Stimulated activated CD8-positive, alpha-beta memory T cell treated with anti-CD3 and anti-CD28 coated beads, Interleukin-2, amount 100 ng/mL, for 48 hours (primary cell): ENCODE measurements at places on chromosomes 2 and 18.

DNA sequence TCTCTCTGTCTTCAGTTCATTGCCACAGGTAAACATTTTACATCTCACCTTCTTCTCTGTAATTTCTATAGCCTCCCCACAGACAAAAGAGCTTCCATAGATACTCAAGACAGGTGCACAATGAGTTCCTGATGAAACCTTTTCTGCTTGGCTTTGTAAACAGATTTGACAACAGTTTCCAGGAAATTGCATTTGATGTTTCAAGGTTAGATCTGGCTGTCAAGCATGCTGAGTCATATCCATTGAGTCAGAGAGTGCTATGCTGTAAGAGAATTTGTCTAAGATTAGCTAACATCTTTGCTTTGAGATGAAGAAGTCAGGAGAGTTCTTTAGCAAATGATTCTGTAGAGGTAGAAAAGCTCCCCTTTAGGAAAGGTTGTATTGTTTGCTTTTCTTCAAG lies 40.6 kb upstream of the MAP2 start:
- DNase-seq, result no peak

- no peak for DNase-seq
Observed at GRCh38 chr2:168766600-168766999, 35.8 kb upstream of the NOSTRIN start.

GRCh38 chr2:188713961-188714360 lies 260.2 kb upstream of the COL3A1 start:
- no peak for DNase-seq

DNA sequence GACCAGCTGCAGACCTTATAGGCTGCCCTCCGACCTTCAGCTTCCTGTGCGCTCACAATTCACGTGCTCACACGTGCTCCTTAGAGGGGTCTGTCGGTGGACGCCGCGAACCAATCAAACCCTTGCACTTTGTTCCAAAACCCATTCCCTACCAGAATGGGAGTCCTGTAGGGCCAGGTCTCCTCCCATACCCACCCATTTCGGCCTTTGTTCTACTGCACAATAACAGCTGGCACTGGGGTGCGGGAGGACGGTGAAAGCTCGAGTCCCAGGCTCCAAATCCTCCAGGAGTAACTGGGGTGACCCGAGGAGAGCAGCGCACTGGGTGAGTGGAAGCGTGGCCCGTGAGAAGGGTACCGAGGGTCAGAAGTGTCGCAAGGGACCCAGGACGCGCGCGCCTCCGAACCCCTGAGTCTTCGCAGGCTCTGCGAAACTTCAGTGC lies 13.0 kb downstream of the SIX3 start:
- no peak for DNase-seq

DNA sequence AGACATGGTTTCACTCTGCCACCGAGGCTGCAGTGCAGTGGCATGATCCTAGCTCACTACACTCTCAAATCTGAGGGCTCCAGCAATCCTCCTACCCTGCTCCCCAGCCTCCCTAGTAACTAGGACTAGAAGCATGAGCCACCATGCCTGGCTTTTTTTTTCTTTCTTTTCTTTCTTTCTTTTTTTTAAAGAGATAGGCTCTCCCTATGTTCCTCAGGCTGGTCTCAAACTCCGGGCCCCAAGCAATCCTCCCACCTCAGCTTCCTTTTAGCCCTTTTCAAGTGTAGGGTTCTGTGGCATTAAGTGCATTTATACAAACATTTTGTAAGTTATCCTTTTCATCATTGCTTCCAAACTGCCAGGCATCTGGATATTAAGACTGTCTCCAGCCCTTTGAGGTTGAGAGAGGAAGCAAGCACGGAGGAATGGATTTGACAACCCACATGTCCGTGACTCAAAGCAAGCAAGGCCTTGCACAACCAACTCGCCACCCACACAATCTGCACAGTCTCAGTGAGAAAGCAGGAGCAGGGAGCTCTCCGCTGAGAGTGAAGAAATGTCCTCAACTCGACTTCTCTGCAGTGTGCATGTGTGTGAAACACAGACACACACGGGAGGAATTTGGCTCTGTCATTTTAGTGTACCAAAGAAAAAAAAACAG lies 65.6 kb downstream of the ATP8B1 start:
- no peak for DNase-seq

GRCh38 chr2:230254152-230254881 lies 28.8 kb downstream of the SP140 start:
- DNase-seq, result no peak

- no peak for DNase-seq
Observed at GRCh38 chr2:18119883-18120282, 241.4 kb downstream of the KCNS3 start.

DNA sequence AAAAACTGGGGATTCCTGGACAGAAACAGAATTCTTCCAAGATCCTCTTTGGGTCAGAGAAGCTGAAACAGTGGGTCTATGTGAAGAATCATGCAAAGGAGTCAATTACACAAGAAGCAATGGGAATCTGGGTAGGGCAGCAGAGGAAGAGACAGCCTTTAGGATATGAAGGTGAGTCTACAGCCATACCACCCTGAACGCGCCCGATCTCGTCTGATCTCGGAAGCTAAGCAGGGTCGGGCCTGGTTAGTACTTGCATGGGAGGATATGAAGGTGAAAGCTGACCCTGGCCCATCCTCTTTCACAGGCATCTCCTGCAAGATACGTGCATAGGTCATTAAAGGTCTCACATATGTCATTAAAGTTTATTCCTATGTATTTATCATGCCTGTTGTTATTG lies 1080.9 kb upstream of the FANCL start:
- no peak for DNase-seq

- DNase-seq, result no peak
Observed at GRCh38 chr2:187493877-187494568, 46.0 kb upstream of the CALCRL start.

DNA sequence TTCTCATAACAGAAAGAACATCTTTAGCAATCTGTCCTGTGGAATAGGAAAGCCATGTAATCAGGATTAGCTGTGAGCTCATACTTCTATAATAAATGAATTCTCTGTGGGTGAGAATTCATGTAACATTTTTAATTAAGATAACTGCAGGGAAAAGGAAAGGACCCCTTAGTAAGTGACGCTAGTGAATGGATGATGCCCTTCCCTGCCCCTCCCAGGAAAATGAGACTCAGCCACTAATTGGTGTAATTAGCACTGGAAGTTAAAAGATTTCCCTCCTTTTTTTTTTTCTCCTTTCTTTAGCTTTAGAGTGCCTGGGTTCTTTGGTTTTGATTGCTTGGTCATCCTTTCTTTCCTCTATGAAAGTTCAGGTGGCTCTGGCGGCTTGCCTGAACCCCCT lies 90.3 kb downstream of the VWA3B start:
- no peak for DNase-seq

DNA sequence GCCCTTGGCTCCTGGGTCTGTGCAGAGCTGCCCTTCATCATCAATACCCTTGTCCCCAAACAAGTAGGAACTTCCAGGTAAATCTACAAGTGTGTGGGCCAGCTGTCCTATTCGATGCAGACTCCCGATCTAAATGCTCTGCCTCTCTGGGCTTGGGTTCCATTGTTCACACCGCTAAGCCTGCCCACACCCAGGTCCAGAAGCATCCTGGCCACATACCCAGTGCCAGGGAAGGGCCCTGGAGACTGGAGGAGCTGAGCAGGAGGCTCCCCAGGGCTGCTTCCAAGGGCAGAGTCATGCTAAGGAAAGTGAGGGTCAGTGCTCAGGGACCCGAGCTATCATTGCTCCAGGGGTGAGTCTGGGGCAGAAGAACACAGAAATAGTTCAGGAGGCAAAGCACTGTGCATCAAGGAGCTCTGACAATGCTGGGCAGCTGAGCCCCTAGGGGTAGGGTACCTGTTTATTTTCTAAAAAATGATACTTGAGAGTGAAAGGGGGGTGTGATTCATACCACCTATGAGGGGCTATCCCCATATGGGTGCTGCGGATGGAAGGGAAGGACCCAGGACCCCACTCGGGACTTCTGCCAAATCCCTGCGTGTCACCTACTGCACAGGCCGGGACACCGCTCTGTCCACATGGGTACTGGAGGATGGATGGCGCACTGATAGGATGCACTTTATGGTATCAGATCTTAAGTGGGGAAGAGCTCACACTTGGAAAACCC lies 25.8 kb upstream of the TWIST2 start:
- DNase-seq, result no peak

DNA sequence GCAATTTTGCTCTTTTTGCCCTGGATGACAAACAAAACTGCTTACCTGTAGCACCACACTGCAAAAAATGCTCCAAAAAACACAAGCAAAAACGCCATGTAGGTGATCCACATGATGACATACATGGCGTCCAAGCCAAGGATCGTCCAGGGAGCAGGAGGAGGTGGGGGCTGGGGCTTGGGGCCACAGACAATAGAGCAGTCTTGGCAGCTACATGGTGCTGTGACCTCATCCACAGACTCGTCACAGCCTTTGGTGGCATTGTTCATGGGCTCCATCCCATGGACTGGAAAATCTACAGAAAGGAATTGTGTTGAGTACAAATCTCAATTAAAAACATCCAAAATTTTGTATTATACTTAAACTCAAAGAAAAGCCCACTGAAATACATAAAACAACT lies 26.1 kb downstream of the NPC1 start:
- DNase-seq, result no peak

DNA sequence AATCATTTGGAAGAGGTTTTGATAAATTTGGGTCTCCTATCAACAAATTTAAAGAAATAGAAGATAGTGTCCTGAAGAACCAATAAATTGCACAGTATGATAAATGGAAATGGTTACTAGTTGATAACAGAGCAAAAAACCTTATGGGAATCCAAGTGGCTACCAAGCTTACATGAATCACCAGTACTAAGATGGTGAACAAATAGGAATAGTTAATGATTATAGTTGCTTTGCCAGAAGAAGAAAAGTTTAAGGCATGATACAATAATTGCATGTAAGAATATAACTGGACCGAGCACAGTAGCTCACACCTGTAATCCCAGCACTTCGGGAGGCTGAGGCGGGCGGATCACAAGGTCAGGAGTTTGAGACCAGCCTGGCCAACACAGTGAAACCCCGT lies 19.6 kb upstream of the INO80D start:
- DNase-seq, result no peak

DNA sequence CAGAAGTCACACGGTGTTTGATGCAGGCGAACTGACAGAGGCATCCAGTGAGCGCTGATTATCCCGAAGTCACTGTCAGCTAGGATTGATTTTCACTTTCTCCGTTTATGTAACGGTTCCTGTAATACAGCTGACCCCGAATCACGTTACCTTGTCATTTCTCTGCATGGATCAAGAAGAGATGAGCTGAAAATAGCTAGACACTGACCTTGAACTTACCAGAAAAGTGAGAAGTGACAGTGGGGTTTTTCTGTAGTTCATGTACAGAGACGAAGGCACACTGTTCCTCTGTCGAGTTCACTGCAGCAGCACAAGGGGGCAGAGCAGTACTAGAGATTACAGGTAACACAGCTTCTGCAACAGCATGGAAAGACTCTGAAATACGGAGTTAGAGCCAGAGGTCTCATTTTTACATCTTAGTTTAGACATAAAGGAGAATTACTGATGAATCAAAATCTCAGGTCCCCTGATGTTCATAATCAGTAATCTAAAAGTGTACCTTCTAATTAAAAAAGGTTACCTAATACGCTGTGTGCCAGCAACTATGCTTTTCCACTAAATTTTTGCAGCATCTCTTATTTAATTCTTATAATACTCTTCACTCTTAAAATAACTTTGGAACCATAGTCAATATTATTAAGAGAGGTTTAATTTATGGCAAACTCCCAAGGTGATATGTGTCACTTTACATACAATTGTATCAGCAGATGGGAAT lies 33.1 kb downstream of the ARHGAP15 start:
- DNase-seq, result no peak

- DNase-seq, result no peak
Observed at GRCh38 chr18:3058328-3059191, 45.6 kb upstream of the LPIN2 start.

DNA sequence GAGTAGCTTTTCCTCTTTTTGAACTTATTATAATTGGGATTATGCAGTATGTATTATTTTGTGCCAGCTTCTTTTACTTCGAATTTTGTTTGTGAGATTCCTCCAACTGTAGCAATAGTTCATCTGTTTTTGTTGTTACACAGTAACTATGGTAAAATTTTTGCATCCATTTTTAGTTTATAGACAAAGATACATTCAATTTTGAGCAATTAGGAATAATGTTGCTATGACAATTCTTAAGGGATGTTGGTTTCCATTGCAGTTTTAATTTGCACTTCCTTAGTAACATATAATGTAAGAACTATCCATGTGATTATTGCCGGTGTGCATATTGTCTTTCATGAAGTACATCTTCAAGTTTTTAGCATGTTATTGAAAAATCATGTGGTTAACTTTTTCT lies 20.7 kb downstream of the CCDC102B start:
- no peak for DNase-seq

- no peak for DNase-seq
Observed at GRCh38 chr2:241161646-241162281, 11.5 kb downstream of the PPP1R7 start.

- DNase-seq, result no peak
Observed at GRCh38 chr2:43178602-43179542, 47.5 kb downstream of the ZFP36L2 start.

- DNase-seq, result no peak
Observed at GRCh38 chr2:15782769-15783294, 157.5 kb upstream of the MYCN start.

DNA sequence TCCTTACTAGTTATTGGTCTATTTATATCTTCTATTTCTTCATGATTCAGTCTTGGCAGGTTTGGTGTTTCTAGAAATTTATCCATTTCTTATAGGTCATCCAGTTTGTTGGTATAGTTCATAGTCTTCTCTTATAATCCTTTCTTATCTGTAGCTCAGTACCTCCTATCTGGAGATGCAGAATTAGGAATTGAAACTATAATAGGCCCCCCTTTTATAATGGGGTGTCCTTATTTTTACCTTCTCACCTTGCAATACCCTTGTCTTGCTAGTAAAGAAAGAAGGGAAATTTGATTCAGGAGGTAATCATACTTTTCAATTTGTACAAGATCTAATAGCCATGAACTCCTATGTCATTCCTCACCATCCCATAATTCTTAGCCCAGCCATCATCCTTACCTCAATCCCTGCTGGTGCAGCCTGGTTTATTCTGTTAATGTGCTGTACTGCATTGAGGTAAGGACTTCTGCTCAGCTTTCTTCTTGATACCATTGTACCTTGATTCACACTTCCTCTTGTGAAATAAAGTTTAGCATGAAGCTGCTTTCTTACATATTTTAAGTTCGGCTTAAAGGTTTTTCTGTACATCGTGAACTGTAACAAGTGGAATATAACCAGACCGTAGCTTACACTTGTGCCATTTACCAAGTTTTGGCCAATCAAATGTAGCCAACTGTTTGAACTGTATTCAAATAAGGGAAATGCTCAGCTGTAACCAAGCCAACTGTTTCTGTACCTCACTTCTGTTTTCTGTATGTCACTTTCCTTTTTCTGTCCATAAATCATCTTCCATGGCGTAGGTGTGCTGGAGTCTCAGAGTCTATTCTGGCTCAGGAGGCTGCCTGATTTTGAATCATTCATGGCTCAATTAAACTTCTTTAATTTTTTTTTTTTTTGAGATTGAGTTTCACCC lies 40.1 kb upstream of the PTH2R start:
- DNase-seq, result no peak

GRCh38 chr18:8889489-8889888 lies 184.1 kb downstream of the MTCL1 start:
- no peak for DNase-seq

- DNase-seq, result no peak
Observed at GRCh38 chr2:45024600-45025291, 15.5 kb upstream of the SIX2 start.
